ENCODE measurements at places on chromosomes 3 and 15.
A peak's percentile ranks its signal among the peaks of the same experiment; 100 is the strongest.

- no peak for DNase-seq
These were observed 29.0 kb downstream of the CMSS1 start for GRCh38 chr3:99846477-99847160.

DNA sequence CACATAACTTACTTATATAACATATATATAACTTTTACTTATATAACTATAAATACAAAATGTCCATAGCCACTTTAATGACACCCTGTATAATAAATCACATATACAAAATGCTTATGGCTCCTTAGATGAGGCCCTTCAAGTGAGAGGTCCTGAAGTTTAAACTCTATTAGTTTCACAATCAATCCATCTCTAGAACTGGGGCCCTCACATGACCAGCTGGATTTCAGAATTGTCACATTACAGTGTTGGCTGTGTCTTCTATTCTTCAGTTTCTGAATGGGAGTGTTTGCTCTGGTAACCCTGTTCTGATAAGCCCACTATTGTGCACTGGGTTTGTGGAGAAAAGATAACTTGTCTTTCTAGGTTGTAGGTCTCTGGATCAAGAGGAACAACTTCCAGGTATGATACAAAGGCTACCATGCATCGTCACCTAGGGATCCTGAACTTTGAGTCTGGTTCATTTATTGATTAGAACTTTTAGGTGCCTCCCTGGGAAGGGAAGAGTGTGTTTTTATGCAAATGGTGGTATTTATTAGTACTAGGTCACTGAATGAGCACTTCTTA is 107.9 kb downstream of the DNAH12 start:
- no peak for DNase-seq

GRCh38 chr3:20958161-20958560 is 772.2 kb upstream of the SGO1 start:
- no peak for DNase-seq

DNA sequence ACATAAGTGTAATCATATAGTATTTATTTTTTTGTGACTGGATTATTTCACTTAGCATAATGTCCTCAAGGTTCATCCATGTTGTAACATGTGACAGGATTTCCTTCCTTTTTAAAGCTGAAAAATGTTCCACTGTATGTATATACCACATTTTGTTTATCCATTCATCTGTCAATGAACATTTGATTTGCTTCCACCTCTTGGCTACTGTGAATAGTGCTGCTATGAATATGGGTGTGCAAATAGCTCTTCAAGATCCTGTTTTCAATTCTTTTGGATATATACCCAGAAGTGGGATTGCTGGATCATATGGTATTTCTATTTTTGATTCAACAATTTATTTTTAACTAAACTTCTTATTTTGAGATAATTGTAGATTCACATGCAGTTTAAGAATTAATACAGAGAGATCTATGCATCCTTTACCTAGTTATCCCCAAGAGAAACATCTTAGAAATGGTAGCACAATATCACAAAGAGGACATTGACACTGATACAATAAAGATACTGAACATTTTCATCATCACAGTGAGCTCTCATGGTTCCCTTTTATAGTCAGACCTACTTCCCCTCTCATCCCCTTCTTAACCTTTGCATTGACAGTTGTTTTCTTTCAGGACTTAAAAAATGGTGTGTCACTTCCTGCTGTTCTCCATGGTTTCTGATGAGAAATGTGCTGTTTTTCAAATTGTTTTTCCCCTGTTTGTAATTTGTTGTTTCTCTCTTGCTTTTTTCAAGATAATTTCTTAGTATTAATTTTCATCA is 90.1 kb downstream of the SATB1 start:
- no peak for DNase-seq

- DNase-seq: no peak
These were observed 70.2 kb upstream of the PIK3R4 start for GRCh38 chr3:130816561-130817445.

DNA sequence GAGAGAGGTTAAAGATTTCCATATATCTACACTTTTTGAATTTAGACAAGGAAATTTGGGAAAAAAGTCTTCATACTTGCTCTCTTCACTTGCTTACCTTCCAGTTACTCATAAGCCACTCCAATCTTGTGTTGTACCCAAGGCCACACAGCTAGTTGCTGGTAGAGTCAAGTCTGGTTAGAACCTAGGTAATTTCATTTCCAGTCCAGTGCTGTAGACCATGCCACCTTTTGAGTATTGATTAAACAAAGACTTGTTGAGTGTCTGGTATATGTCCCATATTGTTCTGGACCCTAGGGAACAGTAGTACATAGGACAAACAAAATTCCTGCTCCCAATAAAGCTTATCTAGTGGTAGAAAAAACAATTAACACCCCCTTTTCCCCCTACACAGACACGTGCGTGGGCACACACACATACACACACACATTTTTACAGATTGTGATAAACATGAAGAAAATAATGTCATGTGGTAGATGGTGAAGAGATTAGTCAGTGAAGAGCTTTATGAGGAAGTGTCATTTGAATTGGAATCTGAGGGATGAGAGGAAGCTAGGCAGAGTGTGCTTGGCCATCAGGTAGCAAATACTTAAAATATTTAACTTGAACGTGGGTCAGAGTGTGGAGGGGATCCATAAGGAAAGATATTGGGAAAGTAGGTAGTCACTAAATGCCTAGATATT is 2.1 kb downstream of the CMC1 start:
- DNase-seq: no peak

DNA sequence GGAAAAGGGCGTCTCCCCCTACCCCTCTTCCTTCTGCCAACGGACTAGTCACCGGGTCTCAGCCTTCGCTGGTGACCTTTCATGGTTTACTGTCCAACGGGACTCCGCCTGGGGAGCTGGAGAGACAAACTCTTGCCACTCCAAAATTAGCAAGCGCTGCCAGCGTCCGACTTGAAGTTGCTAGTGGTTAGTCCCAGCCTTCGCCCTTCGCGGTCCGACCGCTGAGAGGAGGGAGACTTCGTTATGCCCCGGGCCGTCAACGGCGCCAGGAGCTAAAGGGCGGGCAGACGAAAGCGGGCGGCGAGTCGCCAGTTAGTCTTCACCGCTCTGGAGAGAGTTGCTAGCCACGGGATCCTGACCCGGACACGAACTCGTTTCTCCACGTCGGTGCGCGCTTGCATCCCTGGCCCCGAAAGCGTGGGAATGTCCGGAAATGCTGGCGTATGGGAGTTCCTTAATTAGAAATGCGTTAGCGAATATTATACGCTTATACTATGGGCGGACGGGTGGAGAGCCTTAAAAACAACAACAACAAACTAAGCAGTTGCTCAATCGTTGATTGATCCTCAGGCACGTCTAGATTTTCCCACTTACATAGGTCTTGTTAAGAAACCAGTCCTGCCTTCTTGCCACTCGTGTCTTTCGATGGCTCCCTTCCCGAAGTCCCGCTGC is 716 bp downstream of the SMC4 start:
- DNase-seq: peak; percentile 34

- peak; percentile 80 for DNase-seq
These were observed 87.2 kb downstream of the TGFBR2 start for GRCh38 chr3:30693470-30694120.

GRCh38 chr3:11954312-11954934 is 49.8 kb upstream of the SYN2 start:
- DNase-seq: peak; percentile 99

DNA sequence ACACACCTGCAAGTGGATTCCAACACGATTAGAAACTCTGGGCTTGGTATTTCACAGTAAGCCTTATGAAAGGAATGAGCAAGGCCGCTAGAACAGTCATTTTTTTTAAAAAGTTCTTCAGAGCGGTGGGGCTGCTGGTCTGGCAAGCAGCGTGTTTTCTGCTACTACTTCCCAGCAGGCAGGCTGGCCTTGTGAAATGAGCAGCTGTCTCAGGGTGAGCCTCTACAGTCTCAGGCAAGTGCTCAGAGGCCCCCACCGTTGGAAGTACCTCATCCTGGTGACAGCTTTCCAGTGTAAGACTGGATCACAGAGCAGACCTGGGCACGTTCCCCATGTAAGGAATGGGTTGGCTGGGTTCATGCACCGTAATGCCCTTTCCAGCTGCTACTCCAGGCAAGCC is 119.2 kb downstream of the LRIG1 start:
- DNase-seq: no peak

- DNase-seq: no peak
These were observed 483.5 kb downstream of the GABRG3 start for GRCh38 chr15:27454281-27455075.

GRCh38 chr3:65833761-65834505 is 204.8 kb downstream of the MAGI1 start:
- DNase-seq: no peak

DNA sequence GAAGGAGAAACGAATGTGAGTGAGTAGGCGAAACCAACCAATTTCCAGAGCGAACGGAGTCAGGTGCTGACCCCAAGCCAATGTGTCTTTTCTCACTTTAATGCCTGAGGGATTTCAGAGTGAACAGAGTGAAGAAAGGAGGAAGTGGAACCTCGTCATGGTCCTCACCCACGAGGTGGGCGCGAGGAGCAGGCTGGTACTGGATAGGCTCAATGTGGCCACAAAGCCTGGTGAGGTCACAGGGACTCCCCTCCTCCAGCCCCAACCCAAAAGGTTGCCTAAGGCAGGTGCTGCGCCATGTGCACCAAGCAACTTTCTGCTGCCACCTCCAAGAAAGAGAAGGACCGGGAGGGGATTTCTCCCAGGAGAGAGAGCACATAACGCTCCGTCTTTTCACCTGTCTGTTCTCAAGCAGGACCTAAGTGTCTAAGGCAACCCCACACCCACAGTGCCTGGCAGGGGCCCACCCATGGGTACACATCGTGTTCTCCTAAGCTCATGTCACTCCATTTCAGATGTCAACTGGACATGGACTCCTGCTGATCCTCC is 3.8 kb downstream of the NRROS start:
- no peak for DNase-seq

DNA sequence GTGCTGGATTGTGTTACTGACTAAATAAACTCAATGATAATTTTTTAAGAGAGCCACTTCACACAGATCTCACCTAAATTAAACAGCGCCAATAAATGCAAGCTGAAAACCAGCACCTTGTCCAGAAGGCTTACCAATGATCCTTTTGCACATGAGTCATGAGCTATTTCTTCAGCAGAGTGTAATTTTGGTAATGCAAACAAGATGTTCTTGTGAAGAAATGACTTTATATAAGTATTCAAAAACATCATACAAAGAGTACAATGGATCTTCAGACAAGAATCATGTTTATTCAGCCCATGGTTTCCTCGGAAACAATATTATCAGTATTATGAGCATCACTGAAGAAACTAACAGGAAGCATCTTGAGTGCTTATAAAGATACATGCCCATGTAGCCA is 263.8 kb upstream of the UBE2E2 start:
- no peak for DNase-seq

DNA sequence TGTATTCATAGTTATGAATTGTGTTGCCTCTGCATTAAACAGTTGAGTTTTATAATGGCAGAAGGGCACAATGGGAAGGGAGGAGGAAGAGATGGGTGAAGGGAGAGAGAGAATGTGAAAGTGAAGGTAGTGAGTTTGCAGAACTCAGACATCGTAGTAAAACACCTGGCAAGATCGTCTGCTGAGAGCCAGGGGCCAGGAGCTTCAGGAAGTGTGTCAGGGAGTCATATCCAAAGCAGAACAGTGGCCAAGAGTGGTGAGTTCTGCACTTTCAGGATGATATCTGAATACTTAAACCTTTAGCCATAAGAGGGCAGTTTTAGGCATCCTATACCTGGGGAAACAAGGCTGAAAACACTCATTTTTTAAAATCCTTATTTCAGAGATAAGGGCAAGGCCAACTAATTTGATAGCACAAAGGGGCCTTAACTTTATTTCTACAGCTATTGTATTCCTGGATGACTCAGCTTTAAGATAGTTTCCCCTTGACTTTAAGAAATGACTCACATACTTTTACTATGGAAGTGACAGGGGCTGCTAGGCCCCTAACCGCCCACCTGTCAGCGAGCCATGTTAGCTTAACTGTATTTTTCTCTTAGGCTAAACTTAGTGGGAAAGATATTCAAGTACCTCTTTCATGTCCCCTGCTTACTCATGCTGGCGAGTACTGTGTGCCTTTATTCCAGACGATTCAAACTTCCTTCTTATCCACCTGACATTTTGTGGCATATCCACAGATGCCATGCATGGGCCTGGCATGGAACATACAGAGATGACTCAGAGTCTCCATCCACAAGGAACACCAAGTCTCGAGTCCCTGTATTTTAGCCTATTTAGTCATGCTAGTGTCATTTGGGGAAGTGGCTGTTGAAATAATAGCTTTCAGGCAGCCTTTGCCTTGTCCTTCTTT is 53.9 kb downstream of the RLBP1 start:
- no peak for DNase-seq

- DNase-seq: no peak
These were observed 543 bp downstream of the MEF2A start for GRCh38 chr15:99566157-99566897.

DNA sequence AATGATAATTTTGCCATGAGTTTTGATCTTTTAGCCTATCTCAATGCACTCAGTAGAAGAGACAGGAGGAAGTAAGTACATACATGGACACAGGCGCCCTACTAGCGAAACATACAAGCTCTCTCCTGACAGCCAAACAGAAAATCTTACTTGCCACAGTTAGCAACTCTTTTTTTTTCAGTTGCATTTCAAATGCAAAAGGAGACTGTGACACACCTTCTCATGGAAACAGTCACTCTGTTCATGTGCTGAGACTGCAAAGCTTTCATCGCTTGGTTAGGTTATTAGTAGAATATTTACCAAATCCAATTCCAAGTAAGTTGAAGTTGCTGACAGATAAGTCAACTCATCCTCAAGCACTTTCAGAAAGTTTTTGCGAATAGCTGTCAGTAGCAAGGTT is 223.3 kb downstream of the FOXP1 start:
- DNase-seq: no peak

DNA sequence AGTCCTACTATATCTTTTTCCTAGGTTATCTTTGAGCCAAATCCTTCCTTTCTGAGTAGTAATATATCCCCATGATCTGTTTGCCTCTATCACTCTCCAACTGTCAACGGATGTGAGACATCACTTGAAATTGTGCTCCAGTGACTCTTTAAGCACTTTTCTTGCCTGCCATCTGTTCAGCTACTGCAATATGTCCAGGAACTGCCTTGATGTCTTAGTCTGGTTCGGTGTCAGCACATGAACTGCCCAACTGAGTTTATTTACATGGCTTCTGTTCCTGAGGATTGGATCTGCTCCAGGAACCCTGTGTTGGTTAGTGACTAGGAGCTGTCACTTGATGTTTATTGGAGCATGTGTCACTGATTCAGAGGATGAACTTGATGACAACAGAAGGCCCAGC is 116.5 kb downstream of the SLC9A9 start:
- DNase-seq: no peak

- DNase-seq: peak; percentile 57
These were observed 158.2 kb downstream of the SPATA16 start for GRCh38 chr3:172982736-172983364.

DNA sequence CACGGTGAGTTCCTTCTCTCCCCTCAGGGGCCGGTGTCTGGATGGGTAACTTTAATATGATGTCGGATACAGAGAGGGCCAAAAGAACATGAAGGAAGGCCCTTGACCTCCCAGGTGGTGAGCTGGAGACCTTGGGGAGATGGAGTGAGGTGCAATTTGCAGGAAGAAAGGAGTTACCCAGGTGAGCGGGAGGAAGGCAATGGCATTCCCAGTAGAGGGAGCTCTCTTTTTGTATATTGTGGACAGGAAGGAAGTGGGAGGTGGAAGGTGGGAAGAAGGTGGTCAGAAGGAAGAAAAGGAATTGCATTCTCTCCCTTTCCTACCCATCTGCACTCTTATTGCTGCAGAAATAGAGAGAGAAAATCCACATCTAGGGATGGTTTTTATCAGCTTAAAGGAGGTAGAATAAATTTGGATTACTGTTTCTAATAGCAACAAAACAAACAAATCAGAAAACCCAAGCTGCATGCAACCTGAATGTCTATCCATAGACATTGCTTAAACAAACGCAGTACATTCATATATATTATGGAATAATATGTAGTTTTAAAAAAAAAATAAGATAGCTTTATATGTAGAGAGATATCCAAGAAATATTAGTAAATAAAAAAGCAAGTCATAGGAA is 169.0 kb upstream of the TSC22D2 start:
- DNase-seq: peak; percentile 39
